Head of caudate nucleus (tissue), 42 donors: ENCODE measurements at places on chromosomes 12 and 14.

- DNase-seq = no peak
Measured at GRCh38 chr14:61452452-61452851, 131.1 kb downstream of the PRKCH start.

GRCh38 chr12:94718114-94718513 lies 67.8 kb upstream of the TMCC3 start:
- DNase-seq = no peak

DNA sequence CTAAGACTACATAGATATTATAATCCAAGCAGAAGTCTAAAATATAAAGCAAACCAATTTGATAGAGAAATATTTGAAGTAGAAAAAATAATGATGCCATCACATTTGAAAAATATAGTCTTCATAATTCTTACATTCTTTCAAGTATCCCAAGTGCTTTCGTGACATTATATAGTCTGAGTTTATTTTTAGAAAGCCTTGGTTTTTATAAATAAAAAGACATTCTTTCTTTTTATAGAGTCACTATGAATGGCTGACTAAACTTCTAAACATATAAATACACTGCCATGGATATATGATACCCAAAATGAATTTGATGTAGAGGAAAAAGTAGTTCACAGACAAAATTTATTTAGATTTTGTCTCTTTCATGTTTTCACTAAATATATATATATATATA lies 135.1 kb upstream of the PDZRN4 start:
- no peak for DNase-seq

DNA sequence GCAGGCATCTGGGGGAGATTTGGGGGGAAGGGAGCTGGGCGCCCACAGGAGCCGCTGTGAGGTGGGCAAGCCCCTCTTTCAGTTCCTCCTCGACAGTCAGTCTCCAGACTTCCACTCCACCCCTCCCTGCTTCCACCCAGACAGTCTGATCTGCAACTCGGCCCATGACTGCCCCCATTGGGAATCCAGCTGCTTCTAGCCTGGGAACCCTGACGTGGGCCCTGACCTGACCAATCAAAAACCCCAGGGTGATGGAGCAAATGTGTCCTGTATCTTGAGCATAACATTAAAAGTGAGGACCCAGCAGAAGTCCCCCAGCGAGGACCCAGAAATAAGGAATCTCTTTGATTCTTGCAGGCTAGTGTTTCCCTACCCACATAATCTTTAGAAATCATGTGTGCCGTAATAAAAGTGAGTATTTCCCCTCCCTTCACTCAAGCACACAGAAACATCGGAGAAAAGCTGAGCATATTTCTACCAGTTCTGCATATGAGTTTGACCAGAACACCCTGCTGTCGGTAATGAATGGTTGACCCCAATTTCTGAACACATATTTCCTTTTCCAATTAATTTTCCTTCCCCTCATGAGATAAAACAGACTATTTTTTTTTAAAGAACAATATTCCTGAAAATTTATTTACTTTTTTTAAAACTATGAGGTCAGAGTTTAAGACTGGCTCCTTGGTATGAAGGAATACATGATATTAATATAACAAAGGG lies 6.4 kb downstream of the SSH1 start:
- peak; percentile 45 for DNase-seq

DNA sequence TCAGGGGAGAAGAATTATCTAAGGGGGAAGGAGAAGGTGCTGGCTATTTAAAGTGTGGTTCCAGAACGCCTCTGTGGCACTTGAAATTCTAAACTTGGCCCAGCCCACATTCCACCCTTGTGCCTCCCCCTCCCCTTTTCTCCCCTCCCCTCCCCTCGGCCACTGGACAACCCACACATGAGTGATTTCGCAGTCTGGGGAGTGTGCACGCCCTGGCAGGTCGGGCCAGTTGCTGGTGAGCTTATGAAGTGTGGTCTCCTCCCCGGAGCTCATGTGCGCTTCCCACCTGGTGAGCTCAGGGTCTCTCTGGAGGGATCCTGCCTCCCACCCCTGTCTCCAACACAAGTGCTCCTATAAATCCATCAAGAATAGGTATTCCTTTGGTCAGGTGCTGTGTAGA lies at the start of gene SLC6A13:
TSS of gene SLC6A13 (minus strand) at position 20 of the 400 bp plus-strand sequence. CDS start 2,784 bp downstream, outside the sequence.
- DNase-seq = no peak

- no peak for DNase-seq
Measured at GRCh38 chr14:71629765-71630492, 302.3 kb upstream of the RGS6 start.

DNA sequence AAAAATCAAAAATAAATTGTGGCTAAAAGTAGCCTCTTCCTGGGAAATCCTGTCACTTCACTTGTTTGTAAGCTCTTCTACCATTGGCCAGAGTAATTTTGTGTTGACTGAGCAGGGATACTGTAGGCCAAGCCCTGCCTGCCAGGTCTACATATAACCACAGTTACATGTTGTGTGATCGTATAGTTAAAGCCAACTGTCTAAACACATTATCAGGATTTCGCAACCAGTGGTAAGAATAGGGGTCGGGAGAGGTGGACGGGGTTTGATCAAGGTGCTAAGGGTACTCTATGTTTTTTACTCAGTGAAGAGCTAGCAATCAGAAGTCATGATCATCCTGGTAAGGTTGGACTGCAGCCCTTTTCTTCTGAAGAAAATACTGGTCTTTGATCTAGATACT lies 13.4 kb downstream of the ANKRD13A start:
- DNase-seq = no peak

GRCh38 chr12:81022531-81022930 lies 55.3 kb upstream of the ACSS3 start:
- no peak for DNase-seq

- no peak for DNase-seq
Measured at GRCh38 chr14:35576260-35576659, 42.3 kb downstream of the INSM2 start.

- DNase-seq = no peak
Measured at GRCh38 chr14:106803379-106803778, 1277.0 kb downstream of the TMEM121 start.

DNA sequence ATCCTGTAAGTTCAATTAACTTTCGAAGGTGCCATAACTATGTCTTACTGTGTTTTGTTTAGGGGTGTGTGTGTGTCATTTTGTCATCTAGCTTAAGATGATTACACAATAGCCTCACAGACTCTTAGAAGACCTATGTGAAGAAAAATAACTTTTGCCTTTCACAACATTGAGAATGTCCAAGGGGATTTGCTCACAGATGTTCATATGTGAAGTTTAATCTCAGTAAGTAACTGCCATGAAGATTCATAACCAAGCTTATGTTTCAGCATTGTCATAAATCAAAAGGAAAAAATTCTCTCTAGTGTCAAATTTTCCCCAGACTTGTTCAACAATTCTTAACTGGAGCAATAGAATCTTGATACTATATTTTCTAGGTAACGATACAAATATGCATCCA lies 226.1 kb upstream of the PRKD1 start:
- no peak for DNase-seq

GRCh38 chr14:34833549-34834523 lies 41.3 kb downstream of the BAZ1A start:
- DNase-seq = no peak

DNA sequence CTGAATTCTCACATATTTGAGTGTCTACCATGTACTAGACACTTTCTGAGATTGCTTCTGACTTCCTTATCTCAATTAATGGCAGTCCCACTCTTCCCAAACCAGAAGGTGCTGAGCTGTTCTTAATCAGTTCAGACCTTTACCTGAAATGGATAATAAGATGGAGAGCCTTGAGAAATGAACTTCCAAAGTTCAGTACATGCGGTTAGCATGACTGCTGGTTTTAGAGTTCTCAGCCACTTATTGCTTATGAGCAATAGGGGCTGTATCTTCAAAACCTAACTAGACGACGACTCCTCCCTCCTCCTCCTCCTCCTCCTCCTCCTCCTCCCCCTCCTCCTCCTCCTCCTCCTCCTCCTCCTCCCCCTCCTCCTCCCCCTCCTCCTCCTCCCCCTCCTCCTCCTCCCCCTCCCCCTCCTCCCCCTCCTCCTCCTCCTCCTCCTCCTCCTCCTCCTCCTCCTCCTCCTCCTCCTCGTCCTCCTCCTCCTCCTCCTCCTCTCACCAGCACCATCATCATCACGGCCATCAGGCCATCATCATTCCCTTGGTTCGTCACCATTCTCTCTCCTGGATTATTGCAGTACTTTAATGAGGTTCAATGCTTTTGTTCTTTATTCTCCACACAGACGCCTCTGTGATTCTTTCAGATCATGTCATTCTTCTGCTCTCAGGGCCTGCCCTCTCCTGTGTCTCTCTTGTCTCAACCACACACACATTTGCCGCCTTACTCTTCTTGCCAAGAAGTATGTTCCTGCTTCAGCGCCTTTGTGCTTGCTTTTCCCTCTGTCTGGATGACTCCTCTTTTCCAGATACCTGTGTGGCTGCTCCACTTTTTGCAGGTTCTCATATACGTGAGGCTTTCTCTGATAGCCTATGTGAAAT lies 2.7 kb downstream of the PCNX1 start:
- no peak for DNase-seq

DNA sequence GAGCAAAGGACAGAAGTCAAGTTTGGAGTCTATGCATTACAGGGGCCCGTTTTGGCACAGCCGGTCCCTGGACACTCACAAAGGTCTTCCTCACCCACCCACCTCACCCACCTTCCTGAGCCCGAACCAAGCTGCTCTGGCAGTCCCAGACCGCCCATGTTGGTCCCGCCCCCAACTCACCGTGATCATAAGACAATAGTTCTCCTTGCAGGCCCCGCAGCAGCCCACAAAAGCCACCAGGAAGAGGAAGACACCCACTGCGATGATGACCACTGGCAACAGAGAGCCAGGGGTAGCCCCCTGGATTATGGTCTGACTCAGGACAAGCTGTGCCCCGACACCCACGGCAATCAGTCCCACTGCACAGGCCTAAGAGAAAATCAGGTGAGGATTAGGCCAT lies 1.8 kb downstream of the CD63 start:
- no peak for DNase-seq

- no peak for DNase-seq
Measured at GRCh38 chr12:127963933-127964332, 303.0 kb upstream of the TMEM132C start.

- no peak for DNase-seq
Measured at GRCh38 chr14:67746927-67747326, 45.2 kb downstream of the RDH12 start.

GRCh38 chr12:60078026-60078425 lies 482.2 kb downstream of the SLC16A7 start:
- no peak for DNase-seq

DNA sequence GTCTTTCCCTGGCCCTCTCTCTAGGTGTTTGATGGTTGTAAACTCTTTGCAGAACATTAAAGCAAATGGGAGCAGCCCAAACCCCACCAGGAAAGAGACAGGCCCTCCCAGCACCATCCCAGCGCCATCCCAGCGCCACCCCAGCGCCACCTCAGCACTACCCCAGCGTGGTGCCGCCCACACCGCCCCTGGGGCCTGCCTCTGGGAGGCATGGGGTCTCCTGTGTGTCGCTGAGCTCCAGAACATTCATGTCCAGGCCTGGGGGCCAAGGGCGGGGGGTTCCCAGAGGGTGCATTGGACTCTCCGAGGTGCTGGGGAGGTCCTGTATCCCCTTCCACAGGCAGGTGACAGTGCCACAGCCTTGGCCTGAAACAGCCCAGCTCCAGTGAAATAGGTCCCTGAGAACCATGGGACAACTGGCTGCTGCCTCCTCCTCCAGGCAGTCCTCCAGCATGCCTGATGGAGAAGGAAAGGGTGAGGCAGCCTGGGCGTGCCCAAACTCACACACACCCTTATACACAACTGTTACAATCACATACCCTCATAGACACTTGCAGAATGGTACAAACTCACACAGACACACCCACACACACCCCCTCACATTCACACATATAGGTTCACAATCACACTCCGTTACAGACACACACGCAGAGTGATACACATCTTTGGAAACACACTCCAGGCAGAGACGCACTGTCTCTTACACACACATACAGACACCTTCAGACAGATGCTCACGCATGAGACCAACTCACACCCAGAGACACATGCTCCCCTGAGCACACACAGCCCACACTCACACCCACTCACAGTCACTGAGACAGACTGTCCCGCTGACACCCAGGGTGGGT lies 44.4 kb upstream of the NCOR2 start:
- no peak for DNase-seq

DNA sequence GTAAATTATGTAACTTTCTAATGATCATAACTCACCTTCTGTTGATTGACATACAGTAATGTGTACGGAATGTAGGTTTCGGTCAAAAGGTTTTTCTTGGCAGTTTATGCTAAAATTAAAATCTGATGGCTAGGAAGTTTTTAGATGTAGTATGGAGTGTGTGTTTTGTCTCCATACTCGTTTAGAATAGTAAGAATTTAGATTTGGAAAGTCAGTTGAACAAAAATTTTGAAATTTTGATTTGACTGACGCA lies 859 bp downstream of the PALS1 start:
- DNase-seq = no peak

DNA sequence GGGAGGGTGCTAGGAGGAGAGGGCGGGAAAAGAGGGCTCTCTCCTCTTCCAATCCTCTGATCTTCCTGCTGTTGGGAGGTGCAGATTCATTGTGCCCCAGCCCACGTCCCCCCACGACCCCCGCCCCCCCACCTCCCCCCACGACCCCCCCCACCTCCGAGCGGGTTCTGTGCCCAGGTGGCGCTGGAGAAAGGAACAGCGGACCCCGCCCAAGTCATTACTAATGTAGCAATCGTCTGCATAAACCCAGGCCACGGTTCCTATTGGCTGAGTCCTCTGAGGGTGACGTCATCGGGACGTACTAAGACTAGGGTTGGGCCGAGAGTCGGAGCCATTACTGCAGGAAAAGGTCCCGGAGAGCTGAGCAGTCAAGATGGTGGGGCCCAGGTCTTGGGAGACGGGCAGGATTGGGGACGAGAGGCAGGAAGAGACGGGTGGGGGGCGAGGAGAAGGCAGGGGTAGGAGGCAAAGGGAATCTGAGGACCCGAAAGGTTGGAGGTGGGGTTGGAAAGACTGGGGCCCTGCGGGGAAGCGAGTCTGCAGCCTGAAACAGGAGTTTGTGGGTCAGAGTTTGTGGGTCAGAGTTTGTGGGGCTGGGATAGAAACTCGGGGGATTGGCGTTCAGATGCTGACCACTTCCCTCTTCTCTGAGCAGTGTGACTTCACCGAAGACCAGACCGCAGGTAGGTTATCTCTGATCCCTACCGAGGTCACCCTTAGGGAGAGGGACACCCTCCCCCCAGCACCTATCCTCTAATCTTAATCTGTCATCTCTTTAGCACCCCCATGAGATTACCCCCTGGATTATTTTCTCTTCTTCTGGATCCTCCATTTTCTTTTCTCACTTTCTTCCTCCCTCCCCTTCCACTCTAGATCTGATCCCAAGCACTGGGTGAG lies at the start of gene MYL6:
TSS of gene MYL6 (plus strand) at position 331 of the 897 bp plus-strand sequence. CDS start at position 374, 43 bp downstream.
- DNase-seq = peak; percentile 100

DNA sequence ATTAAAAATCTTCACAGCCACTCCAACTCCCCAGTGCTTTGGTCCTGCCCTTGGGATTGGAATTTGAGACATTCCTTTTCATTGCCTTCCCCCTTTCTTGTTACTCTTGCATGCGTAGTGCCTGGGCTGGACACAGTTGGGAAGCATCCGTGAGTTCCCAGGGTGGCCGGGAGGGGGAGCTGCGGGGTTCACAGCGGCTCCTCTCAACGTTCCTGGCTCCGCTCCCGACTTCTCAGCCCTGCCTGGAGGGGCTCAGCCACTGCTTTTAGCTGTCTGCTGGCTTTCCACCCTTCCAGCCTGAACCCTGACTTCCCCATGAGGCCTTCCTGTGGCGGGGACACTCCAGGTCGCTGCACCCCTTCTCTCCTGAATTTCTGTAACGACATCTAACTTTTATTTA lies 3.2 kb downstream of the TEX52 start:
- peak; percentile 95 for DNase-seq
